Stimulated activated CD4-positive, alpha-beta T cell treated with anti-CD3 and anti-CD28 coated beads, Interleukin-4, amount 100 ng/mL, for 48 hours (primary cell): ENCODE measurements at places on chromosomes 2 and 18.

GRCh38 chr2:98912221-98912851 is 23.7 kb downstream of the CRACDL start:
- DNase-seq: no peak

GRCh38 chr2:111102216-111102615 is 18.5 kb upstream of the BCL2L11 start:
- no peak for DNase-seq

GRCh38 chr2:148375214-148375613 is 269.3 kb upstream of the EPC2 start:
- no peak for DNase-seq

- DNase-seq: no peak
Observed at GRCh38 chr18:73315381-73315780, 447.6 kb upstream of the NETO1 start.

DNA sequence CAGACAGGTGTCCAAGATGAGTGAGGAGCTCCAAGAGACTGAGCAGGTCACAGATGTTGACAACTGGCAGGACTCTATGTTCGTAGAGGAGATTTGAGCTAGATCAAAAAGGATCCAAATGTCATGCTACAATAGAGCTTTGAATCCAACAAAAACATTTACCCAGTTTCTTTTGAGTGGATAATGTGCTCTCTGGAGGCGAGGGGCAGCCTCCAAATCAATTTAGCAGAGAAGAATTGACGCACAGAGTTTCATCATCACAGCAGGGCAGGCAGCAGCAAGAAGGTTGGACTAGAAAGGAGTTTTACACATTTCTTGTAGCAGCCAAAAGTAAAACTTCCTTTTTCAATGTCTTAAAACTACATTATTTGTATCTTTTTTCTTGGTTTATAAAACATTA is 653.0 kb downstream of the RNF144A start:
- no peak for DNase-seq

- DNase-seq: no peak
Observed at GRCh38 chr2:58032016-58032763, 14.4 kb upstream of the VRK2 start.

- no peak for DNase-seq
Observed at GRCh38 chr18:49360582-49360981, 99.9 kb downstream of the DYM start.

- DNase-seq: no peak
Observed at GRCh38 chr18:48811401-48811800, 139.4 kb downstream of the SMAD7 start.

- DNase-seq: no peak
Observed at GRCh38 chr18:24071779-24072178, 57.2 kb downstream of the TTC39C start.

DNA sequence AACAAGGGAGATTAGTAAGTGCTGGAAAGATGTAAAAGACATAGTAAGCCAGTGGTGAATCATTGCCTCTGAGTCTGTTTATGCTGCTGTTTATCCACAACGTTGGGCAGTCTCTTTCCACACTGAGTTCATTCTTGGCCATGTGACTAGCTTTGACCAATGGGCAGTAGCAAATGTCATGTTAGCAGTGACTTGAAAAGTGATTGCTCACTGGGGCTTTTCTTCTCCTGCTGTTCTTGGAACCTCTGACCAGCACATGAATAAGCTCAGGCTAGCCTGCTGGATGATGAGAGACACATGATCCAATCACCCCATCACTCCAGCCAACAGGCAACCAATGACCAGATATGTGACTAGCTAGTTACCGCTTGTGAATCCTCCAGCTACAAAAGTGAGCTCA is 360.4 kb downstream of the SLC4A3 start:
- no peak for DNase-seq

DNA sequence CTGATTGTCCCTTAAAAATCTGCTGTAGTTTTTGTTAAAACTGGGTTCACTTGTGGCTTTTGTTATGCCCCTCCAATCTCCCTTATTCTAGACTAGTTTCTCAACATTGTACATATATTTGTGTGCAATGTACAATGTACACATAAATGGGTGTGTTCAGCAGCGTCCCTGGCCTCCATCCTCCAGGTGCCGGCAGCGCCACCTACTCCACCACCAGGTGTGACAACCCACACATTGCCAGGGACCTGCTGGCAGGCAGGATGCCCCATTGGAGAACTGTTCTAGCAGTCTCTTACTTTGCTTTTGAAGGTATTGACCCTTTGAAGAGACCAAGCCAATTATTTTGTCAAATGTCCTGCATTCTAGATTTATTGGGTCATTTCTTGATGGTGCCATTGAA is 75.4 kb downstream of the SH3RF3 start:
- DNase-seq: no peak

DNA sequence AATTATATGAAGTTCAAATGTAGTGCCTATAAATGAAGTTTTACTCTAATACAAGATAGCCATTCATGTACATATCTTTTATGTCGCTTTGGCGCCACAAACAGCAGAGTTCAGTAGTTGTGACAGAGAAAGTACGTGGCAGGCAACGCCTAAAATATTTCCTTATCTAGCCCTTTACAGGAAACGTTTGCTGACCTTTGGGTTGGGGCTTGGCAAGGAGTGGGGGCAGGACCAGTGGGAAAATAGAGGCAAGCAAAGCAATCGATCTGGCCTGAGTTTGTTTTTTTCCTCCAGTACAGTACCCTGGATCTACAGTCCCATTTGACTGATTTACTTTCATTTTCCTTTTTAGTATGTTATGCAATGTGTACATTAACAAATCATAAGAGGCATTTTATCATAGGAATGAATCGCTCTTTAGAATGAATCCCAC is 13.1 kb downstream of the CCDC68 start:
- peak; percentile 5 for DNase-seq

DNA sequence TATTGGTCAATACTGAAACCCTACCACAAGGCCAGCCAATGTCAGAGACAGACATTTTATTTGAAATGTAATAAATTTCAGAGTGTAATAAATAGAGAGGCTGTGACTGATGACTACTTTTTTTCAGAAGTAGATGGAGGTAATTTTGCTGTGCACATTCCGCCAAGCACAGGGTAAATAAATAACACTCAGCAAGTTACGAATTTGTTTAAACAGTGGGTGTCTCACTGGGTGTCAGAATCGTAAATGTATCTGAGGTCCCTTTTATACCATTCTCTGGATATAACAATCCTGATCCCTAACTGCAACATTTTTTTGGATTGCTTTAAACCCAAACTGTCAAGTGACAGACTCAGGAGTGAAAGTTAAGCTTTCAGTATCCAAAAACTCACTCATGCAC is 74.1 kb downstream of the GATA6 start:
- DNase-seq: no peak

DNA sequence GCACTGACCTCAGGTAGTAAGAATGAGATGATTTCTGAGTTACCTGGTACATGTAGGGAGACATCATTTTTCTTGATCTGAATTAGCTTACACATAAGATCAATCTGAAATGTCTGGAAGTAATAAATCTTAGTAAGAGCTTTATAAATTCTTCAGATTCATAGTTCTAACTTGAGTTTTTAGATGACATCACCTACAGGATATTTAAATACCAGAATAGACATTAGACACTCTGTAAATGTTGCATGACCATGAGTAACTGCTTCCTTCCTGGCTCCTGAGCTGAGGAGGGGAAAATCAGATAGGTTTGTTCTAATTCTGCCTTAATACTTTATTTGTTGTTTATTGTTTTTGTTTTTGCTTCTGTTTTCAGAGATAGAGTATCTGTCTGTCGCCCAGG is 181.8 kb downstream of the PHLPP1 start:
- no peak for DNase-seq

- no peak for DNase-seq
Observed at GRCh38 chr2:150903461-150903860, 358.2 kb downstream of the RBM43 start.

- DNase-seq: no peak
Observed at GRCh38 chr2:128348701-128349100, 30.0 kb upstream of the HS6ST1 start.

DNA sequence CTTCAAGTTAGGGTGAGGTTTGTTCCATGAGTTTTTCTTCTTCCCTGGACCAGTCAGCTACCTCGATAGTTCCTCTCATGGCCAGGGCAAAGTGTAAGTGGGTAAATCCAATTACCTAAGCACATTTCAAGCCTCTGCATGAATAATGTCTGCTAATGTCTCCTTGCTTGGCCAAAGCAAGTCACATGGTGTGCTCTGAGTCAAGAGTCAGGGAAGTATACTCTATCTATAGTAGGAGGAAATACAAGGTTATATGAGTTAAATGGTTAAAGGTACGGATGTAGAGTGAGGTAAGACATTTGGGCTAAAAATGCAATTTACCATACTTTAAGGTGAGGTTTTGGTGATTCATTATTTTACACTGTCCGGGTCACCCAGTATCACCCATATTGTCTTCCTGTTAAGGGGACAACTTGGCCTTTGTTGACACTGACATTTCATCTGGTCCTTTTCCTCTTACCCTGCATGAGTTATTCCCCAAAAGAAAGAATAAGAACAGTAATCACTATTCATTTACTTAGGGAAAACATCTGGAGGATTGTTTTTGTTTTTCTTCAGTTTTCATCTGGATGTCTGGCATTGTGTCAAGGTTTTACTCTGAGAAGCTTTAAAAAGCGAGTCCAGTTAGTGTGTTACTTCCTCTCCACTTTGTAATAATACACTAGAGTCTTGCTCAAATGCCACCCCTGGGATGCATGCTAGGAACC is 405.5 kb downstream of the RND3 start:
- no peak for DNase-seq

DNA sequence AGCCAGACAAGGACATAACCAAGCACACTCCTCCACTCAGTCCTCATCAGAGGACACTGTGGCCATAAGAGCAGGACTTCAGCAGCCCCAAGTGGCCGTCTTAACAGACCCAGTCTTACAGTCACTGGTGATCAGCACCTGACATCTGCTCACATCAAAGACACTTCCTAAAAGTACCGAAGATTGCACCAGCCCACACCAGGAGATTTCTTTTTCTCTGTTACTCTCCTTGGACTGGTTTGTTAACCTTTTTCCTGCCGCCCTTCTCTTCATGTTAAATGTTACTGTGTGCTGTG is 44.1 kb downstream of the MRPS5 start:
- DNase-seq: no peak

GRCh38 chr2:11821705-11822104 is 75.3 kb downstream of the LPIN1 start:
- DNase-seq: no peak

DNA sequence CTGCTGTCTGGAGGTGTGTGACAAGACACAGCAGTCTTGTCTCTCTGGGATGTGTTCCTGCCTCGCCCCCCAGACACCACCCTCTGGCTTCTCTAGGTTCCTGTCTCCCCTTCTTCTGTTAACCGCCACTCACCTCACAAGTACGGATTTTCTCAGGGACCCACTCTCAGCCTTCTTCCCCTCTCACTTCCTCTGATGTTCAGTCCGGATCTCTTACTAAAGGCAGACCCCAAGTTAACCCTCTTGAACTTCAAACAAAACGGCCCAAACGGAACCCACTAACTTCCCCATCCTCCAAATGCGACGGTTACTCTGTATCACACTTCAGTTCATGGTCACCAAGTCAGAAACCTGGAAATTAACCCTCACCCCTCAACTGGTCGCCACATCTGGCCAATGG is 32.0 kb downstream of the B4GALT6 start:
- no peak for DNase-seq

DNA sequence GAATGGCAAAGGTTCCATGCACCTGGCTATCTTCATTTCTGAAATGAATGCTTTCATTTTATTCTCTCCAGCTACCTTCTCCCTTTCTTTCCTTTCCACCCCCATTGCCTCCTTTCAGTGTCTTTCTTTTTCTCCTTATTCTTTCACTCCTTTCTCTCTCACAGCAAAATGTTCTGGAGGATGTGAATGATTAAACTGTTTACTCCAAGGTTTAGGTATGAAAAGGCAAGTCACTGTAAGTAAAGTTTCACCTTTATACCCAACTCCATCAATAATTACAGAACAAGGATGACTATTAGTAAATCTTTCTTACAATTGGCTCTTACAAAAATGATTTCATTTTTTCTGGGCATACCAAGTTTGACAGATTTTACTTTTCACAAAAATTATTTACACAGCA is 4.3 kb downstream of the PAX8 start:
- no peak for DNase-seq

DNA sequence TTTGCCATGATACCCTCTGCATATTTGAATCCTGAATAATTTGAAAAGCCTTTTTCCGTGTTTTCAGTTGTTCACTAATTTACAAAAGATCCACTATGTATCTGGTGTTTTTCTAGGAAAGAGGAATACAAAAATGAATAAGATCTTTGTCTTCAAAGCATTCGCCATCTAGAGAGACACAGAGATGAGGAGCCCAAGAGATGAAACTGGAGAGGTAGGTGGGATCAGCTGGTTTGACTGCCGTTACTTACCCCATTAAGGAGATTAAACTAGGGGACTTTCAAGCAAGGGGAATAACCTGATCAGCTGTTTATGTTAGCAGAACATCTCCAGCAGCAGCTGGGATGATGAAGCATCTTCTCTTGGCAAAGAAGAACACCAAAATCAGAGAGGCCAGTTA is 150.2 kb upstream of the SATB2 start:
- DNase-seq: no peak

DNA sequence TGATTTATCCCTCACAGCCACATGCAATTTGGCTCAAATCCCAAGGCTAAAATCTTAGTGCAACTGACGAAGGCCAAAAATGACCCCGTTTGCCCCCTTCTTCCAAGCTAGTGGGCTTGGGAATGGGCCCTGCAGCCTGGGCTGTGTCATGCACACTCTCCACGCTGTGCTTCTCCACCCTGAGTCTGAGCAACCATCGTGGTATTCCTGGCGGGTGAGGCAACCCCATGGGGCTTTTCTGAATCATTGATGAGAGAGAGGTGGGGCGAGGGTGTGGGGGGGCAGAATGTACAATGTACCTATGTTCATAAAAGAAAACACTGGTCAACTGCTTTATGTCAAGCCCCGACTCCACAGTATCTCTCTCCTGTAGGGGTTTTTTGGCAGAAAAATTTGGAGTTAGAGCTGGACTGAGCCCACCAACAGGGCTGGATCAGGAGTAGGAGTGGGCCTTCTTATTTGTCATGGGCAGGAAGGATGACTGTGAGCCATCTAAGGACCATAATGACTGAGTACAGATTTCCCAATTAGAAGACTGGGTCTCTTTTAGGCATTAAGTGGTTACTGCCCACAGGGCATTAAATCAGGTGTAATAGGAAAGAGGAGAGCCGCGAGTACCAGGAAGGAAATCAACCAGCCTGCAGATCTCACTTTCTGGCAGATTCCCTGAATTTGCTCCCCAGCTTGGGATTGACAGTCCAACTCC is 8.9 kb downstream of the SULT1C2 start:
- DNase-seq: no peak

GRCh38 chr2:74233648-74234047 is 35.2 kb downstream of the MTHFD2 start:
- DNase-seq: no peak

- no peak for DNase-seq
Observed at GRCh38 chr18:70582981-70583380, 294.1 kb downstream of the SOCS6 start.

- no peak for DNase-seq
Observed at GRCh38 chr2:137525132-137525531, 439.1 kb upstream of the HNMT start.

DNA sequence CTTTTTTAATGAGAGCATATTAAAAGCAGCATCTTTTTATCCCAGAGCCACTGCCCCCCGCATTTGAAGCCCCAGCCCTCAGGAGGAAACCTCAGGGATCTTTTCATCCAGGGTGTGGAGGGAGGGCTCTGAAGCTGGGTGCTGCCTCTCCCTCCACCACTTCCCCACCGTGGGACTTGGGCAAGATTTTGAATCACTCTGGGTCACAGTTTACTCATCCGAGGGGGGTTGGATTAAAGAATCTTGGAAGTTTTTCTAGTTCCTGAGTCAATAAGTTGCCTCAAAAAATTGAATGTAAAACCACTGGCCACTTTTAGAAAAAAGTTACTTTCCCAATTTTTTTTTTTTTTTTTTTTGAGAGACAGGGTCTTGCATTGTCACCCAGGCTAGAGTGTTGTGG is 62.0 kb upstream of the ANKRD44 start:
- no peak for DNase-seq
